ENCODE measurements at places on chromosomes 6 and 20. TPM values are rescaled to one million over a fixed set of nuclear protein-coding genes. Genes with fewer than 3 reads are reported as not detected.

DNA sequence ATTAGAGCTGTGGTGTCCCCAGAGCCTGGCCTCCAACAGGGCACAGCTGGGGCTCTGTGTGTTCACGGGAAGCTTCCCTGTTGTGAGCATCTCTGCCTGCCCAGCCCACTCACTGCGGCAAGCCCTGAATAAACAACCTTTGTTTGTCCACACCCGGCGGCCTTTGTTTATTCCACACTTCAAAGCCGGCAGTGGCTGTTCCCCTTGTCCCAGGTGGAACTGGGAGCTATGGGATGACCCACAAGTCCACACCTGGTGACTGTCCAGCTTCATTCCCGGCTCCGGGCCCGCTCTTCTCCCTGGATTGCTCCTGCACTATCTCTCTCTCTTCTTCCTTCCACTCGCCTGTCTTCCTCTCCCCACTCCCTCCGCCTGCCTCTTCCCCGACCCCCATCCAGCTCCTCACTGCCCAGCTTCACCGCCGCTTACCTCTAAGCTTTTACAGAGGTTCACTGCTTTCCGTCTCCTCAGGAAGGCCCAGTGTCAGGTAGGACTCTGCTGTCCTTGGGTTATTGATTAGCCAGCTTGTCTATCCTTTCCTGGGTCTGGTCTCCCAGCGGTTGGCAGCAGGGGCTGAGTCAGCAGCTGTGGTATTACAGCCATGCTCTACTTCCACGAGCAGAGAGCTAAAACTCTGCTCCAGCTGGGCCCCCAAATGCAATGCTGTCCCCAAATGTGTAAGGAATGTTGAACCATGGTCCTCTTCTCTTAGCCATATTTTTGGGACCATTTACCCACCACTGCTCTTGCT is 17.8 kb downstream of the DACT2 start:
- DNase-seq: no peak

- DNase-seq: no peak
These were observed 249.6 kb upstream of the MOCS1 start for GRCh38 chr6:40183902-40184301.

DNA sequence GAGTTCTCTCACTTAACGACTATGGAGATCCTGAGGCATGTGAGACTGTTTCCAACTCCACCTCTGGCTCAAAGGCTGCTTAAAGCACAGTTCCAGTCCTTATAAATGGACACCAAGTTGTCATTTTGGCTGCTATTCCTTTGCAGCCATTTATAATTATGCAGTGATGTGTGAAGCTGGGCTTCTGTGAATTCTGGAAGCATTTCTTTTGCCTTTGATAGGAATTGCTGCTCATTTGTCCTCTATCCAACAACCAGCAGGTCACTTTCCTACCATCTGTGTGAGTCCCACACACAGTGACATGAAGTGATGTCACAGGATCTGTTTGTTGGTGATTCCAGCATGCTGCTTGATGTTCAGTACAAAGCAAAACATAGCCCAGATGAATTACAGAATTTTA is 28.5 kb upstream of the EFHC1 start:
- no peak for DNase-seq

The ERVFRD-1 gene
- not detected for total RNA-seq

GRCh38 chr6:51608932-51609331 is 478.5 kb downstream of the PKHD1 start:
- DNase-seq: no peak

- DNase-seq: peak; percentile 43
These were observed 661 bp upstream of the HEBP2 start for GRCh38 chr6:138403324-138403800.

The SLCO4A1 gene
- 38.9 TPM for total RNA-seq

- DNase-seq: no peak
These were observed 117.2 kb downstream of the FOXO3 start for GRCh38 chr6:108677894-108678293.

- no peak for DNase-seq
These were observed 167.0 kb upstream of the EXOC2 start for GRCh38 chr6:859936-860335.

The ID4 gene
- total RNA-seq: not detected

The ARFGEF2 gene
- total RNA-seq: 39.0 TPM

DNA sequence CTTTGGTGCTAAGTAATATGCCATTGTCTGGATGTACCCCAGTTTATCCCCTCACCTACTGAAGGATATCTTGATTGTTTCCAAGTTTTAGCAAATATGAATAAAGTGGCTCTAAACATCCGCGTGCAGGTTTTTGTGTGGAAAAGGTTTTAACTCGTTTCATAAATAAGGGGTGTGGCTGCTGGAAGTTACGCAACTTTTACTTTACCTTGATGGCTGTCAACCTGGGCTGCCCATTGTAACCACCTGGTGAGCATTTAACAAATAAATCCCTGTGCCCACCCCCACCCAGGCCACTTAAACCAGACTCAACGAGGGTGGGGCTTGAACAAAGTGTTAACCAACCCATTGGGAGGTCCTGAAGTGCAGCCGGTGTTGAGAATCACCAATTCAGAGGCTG is 187.8 kb downstream of the NRN1 start:
- no peak for DNase-seq
